Stromal cell of bone marrow (primary cell): ENCODE measurements at places on chromosomes 2 and 18.

- DNase-seq = no peak
Observed at GRCh38 chr2:60025496-60025895, 528.0 kb downstream of the BCL11A start.

GRCh38 chr18:49846718-49847470, 33.6 kb upstream of the ACAA2 start:
- no peak for DNase-seq

DNA sequence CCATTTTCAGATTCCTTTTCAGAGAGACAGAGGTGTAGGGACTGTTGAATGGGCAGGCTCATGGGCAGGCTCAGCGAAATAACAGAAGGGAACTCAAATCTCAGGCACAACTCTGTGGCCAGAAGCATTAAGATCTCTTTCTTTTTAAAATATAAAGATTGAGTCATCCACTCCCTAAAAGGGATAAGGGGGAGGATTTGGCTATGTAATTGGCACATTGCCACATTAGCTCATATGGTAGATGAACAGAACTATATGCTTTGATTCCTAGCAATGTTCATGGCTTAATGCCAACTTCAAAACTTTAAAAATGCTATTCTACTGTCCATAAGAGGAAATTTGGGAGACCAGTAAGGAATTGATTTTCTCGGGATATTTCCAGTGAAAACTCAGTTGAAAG, 53.8 kb upstream of the SLC5A7 start:
- DNase-seq = no peak

GRCh38 chr18:78722386-78722785, 257.2 kb upstream of the SALL3 start:
- DNase-seq = no peak

- no peak for DNase-seq
Observed at GRCh38 chr18:13562494-13563029, 163.8 kb downstream of the FAM210A start.

DNA sequence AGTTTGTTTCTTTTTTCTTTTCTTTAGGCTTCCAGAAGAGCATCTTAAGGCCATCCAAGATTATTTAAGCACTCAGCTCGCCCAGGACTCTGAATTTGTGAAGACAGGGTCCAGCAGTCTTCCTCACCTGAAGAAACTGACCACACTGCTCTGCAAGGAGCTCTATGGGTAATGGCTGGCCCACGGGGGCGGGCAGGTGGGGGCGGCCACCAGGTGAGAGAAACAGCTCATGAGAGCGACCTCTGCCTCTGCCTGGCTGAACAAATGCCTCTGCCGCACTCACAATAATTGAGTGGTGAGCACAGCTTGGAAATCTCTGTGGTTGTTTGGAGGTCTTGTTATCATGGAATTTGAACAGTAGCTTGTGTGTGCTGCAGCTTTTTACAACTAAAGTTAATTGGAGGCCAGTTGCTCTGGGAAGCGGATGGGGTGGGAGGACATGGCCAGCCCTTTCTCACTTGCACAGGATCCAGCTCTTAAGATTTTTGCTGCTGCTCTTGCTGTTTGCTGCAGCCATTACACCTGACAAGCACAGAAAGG, 70.4 kb downstream of the INPP5D start:
- no peak for DNase-seq

DNA sequence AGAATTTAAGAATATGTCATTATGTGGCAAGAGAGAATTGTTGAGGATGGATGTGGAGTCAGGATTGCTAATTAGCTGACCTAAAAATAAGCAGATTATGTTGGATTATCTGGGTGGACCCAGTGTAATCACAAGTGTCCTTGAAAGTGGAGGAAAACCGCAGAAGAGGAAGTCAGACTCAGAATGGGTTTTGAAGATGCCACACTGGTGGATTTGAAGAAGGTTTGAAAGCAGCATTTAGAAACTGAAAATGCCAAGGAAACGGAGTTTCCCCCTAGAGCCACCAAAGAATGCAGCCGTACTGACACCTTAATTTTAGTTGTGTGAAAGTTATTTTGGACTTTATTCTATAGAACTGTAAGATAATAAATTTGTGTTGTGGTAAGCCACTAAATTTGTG, 41.6 kb upstream of the DPP10 start:
- DNase-seq = no peak

GRCh38 chr2:1884933-1885580, 140.7 kb upstream of the PXDN start:
- DNase-seq = peak; percentile 41

- DNase-seq = no peak
Observed at GRCh38 chr2:241724975-241725870, 9.2 kb upstream of the D2HGDH start.

- DNase-seq = no peak
Observed at GRCh38 chr2:235945608-235946140, 222.5 kb downstream of the GBX2 start.

- DNase-seq = no peak
Observed at GRCh38 chr18:12930376-12930775, 17.4 kb upstream of the SEH1L start.

DNA sequence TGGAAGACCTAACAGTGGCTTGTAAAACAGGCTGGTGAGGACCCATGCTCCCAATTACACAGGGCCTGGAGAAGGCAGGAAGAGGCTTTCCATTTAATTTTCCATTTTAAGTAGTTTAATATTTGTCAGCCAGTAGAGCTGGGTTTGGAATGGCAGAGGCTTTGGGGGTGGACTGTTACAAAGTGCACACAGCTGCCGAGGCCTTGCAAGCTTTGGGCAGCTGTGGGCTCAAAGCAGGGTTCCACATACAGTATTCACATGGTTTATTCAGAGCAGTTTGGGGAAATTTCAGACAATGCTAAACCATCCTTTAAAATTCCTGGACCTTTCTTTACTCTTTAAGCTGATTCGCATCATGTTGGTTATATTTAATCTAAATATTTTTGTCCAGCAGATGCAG, 132.6 kb downstream of the WDSUB1 start:
- DNase-seq = no peak

- DNase-seq = no peak
Observed at GRCh38 chr2:129903586-129904425, 75.7 kb upstream of the RAB6C start.

- no peak for DNase-seq
Observed at GRCh38 chr18:5461041-5461440, 82.8 kb downstream of the EPB41L3 start.

GRCh38 chr2:189698020-189698887, 23.8 kb downstream of the ANKAR start:
- DNase-seq = peak; percentile 39

DNA sequence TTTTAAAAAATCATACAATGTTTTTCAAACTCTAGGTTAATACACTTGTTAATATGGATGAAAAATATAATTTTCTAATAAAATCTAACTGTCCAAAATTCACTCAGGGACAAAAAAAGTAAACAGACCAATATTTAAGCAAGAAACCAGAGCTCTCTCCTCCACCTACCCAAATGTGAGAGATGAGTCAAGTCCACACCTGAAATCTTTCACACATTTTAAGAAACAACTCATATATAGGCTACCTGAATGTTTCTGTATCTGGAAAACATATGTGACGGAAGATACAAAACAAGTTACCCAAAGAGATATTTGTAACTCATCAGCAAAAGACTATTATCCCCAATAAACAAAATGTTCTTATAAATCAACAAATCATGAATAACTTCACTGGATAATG, 20.2 kb downstream of the ZNF516 start:
- DNase-seq = no peak

GRCh38 chr2:188466761-188467160, 175.1 kb downstream of the GULP1 start:
- DNase-seq = no peak

DNA sequence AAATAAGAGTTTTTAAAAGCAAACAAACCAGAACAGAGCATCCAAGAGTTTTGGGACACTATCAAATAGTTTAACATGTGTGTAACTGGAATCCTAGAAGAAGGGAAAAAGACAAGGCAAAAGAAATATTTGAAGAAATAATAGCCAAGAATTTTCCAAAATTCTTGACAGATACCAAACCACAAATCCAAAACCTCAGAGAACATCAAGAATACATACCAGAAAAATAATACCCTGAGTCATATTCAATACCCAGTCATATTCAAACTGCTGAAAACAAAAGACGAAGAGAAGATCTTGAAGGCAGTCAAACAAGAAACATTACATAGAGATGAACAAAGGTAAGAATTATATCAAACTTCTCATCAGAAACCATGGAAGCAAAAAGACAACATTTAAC, 22.9 kb downstream of the INO80C start:
- peak; percentile 44 for DNase-seq
